ENCODE measurements at places on chromosomes 16 and 17.

DNA sequence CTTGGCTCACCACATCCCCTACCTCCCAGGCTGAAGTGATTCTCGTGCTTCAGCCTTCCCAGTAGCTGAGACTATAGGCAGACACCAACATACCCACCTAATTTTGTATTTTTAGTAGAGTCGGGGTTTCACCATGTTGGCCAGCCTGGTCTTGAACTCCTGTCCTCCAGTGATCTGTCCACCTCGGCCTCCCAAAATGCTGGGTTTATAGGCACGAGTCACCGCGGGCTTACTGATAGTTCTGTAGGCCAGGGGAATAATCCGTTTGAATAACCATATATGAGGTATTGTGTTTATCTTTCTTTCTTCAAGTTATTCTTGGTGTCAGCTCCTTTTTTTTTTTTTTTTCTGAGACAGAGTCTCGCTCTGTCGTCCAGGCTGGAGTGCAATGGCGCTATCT lies 7.7 kb downstream of the FAM234A start:
- DNase-seq = no peak

DNA sequence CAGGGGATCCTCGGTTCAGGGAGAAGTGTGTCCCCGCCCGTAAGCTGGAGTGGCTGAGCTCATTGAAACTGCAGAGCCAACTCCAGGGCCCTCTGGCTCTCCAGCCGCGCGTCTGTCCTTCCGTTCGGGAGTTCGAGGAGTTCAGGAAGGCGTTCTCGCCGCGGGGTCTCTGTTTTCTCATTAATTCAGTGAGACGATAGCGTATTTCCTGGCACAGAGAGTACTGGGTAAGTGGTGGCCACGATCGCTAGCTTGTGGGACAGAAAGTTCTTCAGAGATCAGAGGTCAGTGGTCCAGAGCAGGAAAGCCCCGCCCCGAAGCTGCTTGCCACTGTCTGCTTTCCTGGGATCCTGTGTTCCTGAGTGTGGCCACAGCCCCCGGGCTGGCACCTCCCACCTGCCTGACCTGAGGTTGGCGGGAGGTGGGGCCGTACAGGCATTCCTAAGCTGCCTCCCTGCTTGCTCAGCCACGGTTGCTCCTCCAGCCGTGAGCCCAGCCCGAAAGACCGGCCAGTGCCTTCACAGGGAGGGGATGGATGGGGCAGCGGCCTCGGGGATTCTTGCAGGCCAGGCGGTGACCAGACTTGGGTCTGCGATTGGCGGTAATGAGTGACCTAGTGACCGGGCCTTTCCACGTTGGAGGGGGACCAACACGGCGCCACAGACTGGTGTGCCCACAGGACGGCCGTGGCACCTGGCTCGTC lies 8.9 kb downstream of the BAIAP2 start:
- DNase-seq = no peak

GRCh38 chr17:66941773-66942450 lies 22.6 kb upstream of the CACNG4 start:
- DNase-seq = no peak

DNA sequence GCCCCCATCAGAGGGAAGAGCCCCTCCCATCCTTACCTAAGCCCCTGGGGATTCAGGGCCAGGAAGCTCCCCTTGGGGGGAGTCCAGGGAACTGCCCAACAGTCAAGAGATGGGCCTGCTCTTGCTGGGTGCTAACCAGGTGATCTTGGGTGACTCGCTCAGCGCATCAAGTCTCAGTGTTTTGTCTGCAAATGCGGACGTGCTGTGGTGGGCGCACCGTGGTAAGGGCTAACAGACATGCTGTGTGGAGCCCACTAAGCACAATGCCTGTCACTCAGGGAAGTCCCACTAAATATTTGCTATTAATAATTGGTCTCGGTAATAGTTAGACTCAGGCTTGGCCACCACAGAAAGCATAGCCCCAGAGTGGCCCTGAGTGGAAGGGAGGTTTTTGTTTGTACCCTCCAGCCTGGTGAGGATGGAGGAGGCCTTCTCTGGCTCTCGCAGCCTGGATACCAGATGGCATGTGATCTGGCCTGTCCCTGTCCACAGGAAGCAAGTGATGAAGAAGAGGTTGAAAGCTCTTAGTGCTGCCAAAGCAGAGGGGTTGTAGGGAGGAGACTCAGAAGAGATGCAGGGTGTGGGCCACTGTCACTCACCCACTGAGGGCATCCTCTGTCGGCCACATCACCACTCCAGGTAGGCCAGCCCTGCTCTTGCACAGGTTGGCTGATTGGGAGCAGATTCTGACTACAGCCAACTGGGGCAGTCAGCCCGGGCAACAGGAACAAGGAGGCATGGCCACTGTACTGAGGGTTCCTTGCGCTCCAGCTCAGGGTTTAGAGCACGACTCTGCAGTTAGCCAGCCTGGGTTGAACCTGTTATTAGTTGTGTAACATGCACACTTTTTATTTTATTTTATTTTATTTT lies 69.8 kb upstream of the KSR1 start:
- DNase-seq = peak; percentile 74

DNA sequence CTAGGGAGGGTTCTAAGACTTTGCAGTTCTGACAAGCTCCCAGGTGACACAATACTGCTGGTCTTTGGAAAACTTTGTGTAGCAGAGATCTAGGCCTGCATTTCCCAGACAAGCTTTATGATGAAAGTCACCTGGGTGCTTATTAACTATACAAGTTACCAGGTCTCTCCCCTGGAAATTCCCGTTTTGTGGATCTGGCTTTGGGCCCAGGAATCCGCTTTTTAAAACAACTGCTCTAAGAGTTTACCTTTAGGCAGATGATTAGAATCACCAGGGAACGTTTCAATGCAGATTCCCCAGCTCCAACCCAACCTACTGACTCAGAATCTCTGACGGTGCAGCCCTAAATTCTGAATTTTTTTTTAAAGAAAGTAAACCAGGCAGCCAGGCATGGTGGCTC lies 36.3 kb downstream of the MYH3 start:
- DNase-seq = no peak

GRCh38 chr16:52872731-52873130 lies 180.0 kb downstream of the CHD9NB start:
- DNase-seq = no peak

DNA sequence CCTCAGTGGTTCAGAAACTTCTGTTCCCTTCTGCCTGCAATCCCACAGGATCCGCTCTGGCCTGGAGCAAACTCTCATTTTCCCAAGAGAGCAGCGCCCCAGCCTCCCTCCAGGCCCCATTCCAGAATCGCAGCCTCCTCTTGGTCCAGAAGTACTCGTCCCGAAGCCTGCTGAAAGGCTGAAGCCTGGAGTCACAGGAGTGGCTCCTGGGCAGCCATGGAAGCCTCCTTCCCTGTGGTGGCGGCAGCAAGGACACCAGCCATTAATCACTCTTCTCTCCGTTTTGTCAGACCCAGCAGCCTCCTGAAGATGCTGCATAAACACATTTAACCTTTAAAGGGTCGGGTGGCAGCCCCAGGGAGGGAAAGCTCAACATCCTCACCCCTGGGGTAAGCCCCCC lies 66.9 kb upstream of the TNRC6C start:
- DNase-seq = no peak

DNA sequence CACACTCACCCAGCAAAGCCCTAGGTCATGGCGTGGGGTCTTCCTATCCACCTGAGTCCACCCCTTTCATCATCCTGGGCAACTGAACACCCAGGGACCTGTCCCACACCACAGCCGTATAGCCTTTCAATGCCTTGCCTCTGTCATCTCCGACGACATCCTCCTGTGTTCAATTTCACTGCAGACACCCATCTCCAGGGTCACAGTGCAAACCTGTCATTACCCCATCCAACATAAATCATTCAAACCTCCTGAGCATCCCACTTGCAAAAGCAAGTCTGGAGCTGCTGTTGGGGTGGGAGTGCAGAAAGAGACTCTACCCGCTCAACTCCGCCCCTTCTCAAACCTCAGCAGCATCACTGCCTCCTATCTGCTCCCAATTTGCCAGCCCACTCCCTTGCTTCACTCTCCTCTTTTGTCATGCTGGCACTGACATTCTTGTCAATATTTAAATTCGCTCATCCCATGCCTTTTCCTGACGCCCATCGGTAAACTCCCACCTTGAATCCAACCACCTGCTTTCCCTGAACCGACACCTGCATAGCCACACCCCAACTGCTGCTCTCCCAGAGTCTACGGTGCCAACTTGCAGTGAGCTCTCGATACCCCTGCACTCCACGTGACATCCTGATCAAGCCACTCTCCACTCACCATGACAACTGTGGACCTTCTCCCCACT lies 37.0 kb downstream of the MARF1 start:
- no peak for DNase-seq

DNA sequence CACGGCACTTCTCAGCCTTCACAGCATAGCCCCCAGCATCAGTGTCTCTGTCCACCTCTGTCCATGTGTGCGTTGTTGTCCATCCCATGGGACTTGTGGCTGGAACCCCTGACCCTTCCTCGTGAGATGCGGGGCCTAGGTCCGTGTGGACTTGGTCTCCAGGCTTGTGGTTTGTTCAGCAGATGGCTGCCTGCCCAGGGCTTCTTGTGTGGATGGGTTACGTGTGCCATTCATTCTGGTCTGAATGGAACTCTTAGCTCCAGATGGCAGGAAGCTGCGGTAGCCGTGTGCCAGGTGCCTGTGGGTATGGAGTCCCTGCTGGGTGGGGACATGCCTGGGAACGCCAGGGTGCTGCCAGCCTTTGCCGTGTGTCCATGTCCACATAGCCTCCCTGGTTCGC lies 31.7 kb upstream of the NUDT16L1 start:
- DNase-seq = peak; percentile 85

- DNase-seq = no peak
These were observed 77.7 kb downstream of the SREBF1 start for GRCh38 chr17:17758941-17759563.

DNA sequence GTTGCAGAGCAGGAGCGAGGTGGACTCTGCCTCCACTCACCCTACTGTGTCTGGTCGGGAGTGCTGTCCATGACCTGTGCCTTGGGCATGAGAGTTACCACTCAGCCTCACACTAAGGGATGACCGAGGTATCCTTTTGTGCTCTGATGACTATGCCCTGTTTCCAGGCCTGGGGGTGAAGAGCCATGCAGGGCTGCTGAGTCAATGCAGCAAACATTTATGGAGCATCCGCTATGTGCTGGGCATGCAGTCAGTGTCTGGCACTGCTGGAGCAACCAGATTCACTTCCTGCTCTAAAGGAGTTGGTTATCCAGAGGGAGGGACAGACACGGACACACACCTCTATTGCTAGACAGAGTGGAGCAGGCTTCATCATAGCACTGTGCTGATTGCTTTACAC lies 7.6 kb upstream of the HNF1B start:
- no peak for DNase-seq

- DNase-seq = no peak
These were observed 83.4 kb downstream of the GAS7 start for GRCh38 chr17:10114931-10115535.

- no peak for DNase-seq
These were observed 4.3 kb upstream of the PABPN1L start for GRCh38 chr16:88870608-88871348.

DNA sequence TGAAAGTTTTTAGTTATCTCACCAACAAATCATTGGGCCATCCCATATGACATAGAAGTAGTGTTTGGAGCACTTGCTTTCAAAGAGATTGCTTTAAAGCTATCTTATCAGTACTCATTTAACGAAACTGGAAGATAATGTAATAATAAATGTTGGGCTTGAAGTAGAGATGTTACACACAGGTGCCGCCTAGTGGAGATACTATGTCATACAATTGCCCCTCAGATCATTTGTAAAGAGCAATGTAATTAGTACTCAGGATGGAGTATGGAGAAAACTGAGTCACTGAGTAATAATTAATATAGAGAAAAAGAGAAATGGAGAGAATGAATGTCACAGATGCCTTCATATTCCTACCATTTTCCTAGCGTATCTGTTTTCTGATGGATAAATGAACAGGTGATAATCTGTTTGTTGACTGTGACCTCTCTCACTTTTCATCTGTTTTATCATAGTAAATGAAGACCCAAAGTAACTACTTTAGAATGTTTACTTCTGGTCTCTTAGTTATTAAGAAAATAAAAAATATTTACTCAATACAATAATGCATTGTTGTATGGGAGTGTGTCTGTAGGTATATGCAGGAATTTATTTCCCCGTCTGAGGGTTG lies 80.4 kb downstream of the EFCAB5 start:
- DNase-seq = peak; percentile 49
